GM10248 (cell line): ENCODE measurements at places on chromosomes 7 and 10.

DNA sequence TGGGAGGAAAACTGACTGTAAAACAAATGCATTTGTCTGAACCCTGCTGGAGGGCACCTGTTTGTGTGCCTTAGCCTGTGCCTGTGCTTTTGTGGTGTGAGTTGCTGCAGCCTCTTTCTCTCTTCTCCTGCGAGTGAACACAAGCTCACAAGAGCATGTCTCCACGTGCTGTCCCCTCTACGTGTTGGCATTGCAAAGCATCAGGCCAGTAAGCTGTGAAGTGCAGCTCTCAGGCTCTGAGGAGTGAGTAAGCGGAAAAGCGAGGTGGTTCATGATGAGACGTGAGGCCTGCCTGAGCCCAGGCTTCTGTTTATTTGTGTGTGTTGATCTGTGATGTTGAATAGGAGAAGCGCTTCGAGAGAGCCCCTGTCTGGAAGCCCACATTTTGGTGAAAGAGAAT is 85.6 kb upstream of the PDCD4 start:
- no peak for DNase-seq

GRCh38 chr7:936386-937054 is 18.0 kb downstream of the ADAP1 start:
- peak; percentile 85 for DNase-seq

DNA sequence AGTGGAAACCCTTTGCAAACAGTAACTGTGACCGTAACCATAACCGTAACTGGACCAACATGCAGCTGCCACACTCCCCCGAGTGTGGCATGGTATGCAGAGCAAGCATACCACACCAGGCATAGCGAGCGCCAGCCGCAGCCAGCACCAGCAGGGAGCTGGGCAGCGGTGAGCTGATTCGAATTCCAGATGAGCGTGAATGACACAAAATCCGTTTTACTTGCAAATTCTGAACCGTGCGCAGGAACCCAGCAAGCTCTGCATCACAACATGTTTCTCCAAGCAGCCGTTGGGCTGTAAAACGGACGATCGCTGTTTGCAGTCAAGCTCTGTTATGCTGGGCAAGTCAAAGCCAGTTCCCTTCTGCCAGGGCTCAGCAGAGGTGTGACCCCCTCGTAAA is 111.1 kb downstream of the OAT start:
- no peak for DNase-seq

- DNase-seq = peak; percentile 26
Observed at GRCh38 chr7:1665549-1666316, 4.3 kb upstream of the ELFN1 start.

- no peak for DNase-seq
Observed at GRCh38 chr10:62647375-62648092, 157.0 kb upstream of the ADO start.

- peak; percentile 87 for DNase-seq
Observed at GRCh38 chr7:24757353-24758275, at the start of gene GSDME. GSDME (minus strand) TSS chr7:24757464; CDS start chr7:24749774, 7,690 bp downstream.

- DNase-seq = no peak
Observed at GRCh38 chr7:112537822-112538387, 57.1 kb downstream of the LSMEM1 start.

DNA sequence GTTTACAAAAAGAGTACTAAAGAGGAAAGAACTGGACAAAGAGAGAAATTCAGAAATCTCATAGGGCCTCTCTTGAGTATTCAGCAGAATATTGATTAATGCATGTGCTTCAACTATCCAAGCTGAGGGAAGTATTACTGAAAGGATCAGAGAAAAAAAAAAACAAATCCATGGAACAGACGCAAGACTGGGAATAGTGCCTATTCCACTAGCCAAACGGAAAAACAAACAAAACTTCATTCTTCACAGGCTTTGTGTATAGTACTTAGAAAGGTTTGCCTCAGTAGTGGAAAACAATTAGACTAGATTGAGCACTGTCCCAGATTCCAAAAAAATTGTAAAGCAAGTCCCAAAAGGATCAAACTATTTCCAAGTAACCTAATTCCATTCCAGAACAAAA is 106.2 kb downstream of the TFEC start:
- no peak for DNase-seq

GRCh38 chr7:38452681-38453108 is 178.5 kb downstream of the AMPH start:
- no peak for DNase-seq

- DNase-seq = no peak
Observed at GRCh38 chr10:103870516-103870915, 15.1 kb upstream of the SH3PXD2A start.

DNA sequence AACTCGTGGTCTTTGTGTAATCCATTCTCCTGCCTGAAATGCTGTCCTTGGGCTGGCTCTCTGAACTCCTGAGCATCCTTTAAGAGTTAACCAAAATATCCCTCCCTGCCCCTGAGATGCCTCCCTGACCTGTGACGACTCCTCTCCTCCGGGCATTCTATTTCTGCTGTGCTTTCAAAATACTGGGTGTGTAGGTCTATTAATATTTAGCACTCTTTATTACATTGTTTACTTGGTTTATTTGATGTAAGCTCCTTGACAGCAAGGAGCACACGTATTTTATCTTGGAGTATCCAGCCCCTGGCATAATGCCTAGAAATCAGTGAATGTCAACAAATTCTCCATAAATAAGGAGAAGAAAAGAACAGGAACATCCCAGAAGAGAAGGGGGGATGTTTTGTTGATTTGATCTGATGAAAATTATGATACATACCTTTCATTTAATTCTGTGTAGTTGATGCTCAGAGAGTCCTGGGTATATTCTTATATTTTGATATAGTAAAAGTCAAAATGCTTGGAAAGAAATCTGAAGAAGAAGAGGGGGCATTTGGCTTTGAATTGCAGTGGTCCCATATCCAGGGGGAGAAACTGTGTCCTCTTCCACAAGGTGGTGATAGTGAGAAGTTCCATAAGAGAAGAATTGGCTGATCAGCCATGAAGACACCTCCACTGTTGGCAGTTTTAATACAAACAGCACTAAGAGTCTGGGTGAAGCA is 107.7 kb upstream of the MPP7 start:
- DNase-seq = no peak

DNA sequence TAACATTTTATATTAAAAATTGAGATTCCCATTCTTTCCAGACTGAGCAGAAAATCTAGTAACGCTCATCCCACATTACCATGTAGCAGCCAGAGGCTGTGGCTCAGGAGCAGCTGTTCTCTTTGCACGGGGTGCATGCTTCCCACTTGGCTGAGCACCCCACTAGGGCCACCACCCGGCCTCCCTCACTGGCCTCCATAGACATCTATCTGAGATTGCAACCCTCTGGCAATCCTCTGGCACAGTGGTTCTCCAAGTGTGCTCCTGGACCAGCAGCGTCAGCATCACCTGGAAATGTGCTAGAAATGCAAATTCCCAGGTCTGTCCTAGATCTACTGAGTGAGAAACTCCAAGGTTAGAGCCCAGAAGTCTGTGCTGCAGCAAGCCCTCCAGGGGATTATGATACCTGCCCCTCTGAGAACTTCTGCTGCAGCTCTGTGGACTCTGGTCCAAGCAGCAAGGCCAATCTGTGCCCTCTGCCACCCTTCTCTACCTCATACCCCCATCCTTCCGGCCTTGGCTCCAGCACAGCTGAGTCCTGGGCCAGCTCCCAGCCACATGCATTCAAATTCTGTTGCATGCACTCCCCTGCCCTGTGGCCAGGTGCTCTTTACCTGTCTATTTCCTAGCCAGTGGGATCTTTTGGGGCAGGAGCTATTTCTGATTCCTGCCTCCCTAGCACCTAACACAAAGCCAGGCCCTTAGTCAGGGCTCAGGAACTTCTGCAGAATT is 301.5 kb downstream of the GRID1 start:
- no peak for DNase-seq

DNA sequence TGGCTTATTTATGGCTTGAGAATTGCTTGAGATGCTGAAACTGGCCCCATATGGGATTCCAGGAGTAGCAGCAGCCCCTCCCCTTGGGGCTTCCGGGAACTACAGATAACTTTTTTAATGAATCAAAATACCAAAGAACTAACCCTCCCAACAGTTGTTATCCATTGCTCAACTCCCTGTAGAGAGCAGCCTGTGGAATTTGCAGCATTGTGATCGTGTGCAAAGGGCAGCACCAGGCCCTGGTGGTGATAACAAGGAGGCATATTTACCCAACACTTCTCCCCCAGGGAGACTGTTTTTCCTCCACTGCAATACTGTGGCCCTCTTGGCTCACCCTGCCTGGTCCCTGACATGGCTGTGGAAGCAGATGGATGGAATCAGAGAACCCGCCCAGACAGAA is 196.2 kb downstream of the PLXNA4 start:
- DNase-seq = no peak

- peak; percentile 24 for DNase-seq
Observed at GRCh38 chr10:112546474-112546873, 99.5 kb downstream of the VTI1A start.

GRCh38 chr7:86320889-86321288 is 322.8 kb upstream of the GRM3 start:
- DNase-seq = no peak

GRCh38 chr7:28800150-28800549 is 158.0 kb downstream of the TRIL start:
- DNase-seq = no peak

DNA sequence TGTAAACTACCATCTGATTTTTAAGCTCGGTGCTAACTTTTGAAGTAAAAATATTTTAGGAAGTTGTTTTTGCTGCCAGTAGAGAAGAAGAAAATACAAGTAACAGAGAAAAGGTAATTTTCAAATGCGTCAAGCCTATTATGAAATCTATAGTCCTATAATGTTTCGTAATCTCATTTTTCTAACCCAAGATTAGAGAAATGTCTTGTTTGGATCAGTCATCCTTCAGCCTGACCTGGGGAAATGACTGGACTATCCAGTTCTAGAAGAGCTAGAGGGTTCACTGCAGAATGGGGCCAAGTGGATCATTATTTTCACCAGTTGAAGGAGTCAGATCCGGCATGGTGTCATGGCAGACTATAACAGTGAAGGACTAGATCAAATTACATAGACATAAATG is 62.7 kb upstream of the FGL2 start:
- DNase-seq = no peak

GRCh38 chr7:140774371-140774770 is 77.9 kb downstream of the NDUFB2 start:
- no peak for DNase-seq

DNA sequence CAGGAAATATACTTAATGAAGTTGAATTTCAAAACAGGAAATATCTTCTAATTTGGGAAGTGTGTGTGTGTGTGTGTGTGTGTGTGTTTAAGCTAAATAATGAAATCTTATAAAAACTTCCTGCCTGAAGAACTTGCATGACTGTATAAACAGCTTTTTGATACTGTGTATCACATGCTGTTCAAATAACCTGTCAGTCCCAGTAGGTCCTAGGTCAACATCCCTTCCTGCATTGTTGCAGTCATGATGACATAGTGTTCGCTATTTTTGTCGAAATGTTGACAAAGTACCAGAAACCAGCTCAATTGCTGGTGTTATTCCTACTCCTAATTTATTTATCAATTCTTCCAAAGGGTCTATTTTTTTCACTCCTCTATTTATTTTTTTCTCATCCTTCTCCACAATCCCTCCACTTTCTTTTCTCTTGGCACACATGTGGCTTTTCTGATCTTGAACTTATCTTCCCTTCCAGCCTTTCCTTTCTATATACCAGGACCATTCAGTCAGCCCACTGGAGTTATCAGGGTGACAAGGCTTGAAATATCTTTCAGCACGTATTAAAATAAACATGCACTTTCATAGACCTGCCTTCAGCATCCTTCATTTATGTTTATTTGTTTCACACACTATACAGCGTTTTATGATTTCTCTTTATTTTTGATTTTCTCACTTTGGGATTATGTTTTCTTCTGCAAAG is 115.8 kb downstream of the PLXDC2 start:
- DNase-seq = no peak

GRCh38 chr10:120480065-120480600 is 23.1 kb downstream of the PLPP4 start:
- DNase-seq = no peak

- DNase-seq = peak; percentile 25
Observed at GRCh38 chr7:17298840-17299482, 509 bp downstream of the AHR start.

- peak; percentile 44 for DNase-seq
Observed at GRCh38 chr7:148242294-148242821, 348.2 kb upstream of the C7orf33 start.

DNA sequence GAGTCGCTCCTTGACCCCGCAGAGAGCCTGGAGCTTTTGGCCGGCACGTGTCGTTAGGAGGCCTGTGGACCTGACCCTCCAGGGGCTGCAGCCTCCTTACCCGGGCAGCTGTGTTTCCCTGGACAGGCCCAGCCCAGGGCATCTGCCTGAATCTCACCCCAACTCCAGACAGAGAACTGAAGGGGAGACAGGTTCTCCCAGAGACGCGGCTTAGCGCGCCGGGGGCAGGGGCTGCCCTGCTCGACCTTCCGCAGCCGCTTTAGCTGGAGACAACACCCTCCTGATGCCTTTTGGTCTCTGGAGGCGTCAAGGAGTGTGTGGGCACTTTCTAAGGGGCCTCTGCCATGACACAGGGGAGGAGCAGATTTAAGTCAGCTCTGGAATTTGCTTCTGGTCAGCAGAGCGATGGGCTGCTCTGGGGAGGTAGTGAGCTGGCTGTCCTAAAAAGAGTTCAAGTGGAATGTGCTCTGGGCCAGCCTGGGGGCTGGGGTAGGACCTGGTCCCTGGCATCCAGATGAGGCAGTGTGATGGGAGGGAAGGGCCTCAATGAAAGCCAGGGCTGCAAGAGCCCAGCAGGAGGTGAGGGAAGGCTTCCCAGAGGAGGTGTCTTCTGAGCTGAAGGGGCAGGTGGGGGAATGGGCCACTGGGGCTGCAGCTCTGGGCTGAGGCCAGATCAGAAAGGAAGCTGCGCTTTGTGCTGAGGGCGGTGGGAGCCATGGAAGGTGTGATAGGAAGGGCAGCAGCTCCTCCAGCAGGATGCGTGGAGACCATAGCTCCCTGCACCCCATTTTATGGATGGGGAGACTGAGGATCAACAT is 5.8 kb downstream of the GRIFIN start:
- DNase-seq = no peak

DNA sequence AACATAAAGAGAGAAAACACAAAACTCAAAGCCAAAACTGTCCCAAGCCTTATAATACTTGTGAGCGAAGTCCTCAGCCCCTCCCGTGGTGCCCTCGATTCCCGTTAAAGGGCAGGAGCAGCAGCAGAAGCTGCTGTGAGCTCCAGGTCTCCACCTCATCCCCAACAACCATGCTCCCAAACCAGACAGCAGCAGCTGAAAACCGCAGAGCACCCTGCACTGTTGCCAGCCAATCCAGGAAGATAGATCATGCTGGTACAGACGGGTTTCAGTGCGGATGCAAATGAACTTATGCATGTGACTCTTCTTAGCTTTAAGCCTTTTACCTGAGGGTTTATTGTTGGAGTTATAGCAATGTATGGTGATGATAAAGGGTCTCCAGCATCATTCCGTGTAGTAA is 97.9 kb downstream of the DNAJB6 start:
- DNase-seq = no peak

GRCh38 chr10:91340613-91341362 is 69.4 kb upstream of the HECTD2 start:
- no peak for DNase-seq

DNA sequence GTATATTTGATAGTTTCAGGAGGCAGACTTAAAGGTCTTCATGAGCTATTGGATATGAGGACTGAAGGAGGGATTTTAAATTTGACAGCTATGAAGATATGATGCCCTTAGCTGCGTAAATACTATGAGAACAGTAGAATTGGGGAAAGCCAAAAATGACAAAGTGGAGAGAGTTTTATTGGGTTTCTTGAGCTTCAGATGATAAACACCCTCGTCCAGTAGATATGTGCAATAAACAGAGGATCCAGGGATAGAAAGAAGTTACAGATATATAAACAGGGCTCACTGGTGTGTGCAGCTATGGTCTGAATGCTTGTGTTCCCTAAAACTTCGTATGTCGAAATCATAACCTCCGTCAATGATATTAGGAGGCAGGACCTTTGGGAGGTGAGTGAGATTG is 131.3 kb downstream of the INHBA start:
- DNase-seq = no peak
